ENCODE measurements at places on chromosomes 2 and 18. TPM values are rescaled to one million over a fixed set of nuclear protein-coding genes. Genes with fewer than 3 reads are reported as not detected.
A peak's percentile ranks its signal among the peaks of the same experiment; 100 is the strongest.

DNA sequence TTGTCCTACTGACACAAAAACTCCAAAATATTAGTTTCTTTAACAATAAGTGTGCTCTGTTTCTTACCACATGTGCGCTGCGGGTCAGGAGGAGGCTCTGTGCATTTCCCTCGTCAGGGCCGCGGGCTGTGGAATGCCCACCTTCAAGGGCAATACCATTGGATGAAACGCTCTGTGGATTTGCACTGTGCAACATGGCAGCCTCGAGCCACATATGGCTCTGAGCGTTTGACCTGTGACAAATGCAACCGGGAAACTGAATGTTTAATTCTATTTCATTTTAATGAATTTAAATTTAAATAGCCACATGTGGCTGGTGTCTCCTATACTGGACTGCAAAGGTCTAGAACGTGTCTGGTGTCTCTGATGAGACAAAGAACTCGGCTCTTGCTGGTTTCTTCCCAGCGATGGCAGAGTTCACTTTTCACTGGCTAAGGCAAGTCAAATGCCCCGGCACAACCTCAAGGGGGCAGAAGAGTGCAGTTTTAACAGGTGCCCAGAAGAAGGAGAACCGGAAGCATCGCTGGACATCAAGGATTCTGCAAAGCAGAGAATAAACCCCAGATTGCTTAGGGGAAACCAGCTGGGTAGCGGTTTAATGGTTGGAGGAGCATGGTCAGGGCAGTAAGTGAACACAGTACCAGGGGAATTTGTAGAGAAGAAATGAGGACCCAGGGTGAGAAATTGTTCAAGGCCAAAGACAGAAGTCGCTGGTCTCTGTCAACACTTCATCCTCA lies 37.0 kb upstream of the TMEM18 start:
- DNase-seq, result peak; percentile 54

DNA sequence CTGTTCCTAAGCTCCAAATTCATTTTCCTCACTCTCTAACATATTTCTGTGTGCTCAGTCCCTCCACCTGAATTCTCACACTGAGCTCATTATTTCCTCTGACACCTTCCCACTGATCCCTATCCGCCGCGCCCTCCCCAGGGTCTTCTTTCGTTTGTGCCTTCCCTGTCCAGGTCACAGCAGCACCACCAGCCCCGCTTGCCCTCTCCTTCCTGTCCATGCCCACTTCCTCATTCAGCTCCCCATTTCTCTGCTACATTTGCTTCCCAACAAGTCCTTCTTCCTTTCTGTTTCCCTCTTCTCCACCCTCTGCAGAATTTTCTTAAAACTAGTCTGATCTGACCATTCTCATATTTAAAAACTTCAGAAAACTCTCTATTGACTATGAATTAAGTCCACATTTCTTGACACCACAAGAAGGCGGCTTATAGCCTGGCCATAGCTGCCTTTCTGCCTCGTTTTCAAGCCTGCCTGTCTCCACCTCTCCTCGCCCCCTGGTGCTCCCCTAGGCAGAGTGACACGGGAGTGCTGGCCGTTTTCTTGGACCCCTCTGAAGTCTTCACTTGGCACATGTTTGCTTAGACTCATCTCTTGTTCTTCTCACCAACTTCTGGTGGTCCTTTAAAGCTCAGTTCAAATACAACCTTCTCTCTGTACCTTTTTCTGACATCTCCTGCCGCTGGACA lies 138.7 kb upstream of the BOD1L2 start:
- no peak for DNase-seq

The ASAP2 gene
- total RNA-seq, result 11.3 TPM

- DNase-seq, result no peak
Observed at GRCh38 chr2:191597186-191597751, 80.7 kb upstream of the NABP1 start.

GRCh38 chr18:53795610-53796009 lies 428.9 kb downstream of the MBD2 start:
- no peak for DNase-seq

- peak; percentile 50 for DNase-seq
Observed at GRCh38 chr2:30288561-30288960, 57.2 kb downstream of the LBH start.
